ENCODE measurements at places on chromosomes 5 and 9. TPM values are rescaled to one million over a fixed set of nuclear protein-coding genes. Genes with fewer than 3 reads are reported as not detected.
A peak's percentile ranks its signal among the peaks of the same experiment; 100 is the strongest.

The PLAC8L1 gene
- total RNA-seq, result not detected

The MVB12B gene
- total RNA-seq, result 16.3 TPM

The TERT gene
- total RNA-seq, result not detected

The TLX3 gene
- total RNA-seq, result not detected

The ASPN gene
- not detected for total RNA-seq

The TAF11L5 gene
- total RNA-seq, result not detected

The PCDHGB5 gene
- 9.7 TPM for total RNA-seq

The HAPLN1 gene
- total RNA-seq, result not detected

The PRRX2 gene
- 0.13 TPM for total RNA-seq

DNA sequence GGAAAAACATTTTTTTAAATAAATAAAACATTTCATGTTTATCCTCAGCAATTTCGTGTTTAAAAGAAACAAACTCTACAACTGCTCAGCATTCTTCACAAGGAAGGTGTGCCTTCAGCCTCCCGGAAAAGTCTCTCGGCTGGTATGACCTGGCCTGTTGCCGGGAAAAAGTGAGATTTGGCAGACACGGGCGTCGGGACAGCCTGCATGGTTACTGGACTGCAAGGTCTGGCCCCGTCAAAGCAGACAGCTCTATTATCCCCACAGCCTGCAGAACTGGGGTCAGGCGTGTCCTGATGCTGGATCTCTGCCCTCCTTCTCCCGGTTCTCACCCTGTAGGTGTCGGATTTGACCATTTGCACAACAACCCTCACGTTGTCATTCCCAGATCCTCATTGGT, 120.3 kb upstream of the SPATA31C2 start:
- no peak for DNase-seq

- DNase-seq, result no peak
Measured at GRCh38 chr9:83013867-83014605, 48.9 kb downstream of the RASEF start.

- DNase-seq, result no peak
Measured at GRCh38 chr5:81728301-81728700, 22.6 kb downstream of the SSBP2 start.

- DNase-seq, result no peak
Measured at GRCh38 chr5:26569929-26570258, 468.5 kb downstream of the CDH9 start.

GRCh38 chr9:117737721-117738226, 33.6 kb downstream of the TLR4 start:
- DNase-seq, result no peak

DNA sequence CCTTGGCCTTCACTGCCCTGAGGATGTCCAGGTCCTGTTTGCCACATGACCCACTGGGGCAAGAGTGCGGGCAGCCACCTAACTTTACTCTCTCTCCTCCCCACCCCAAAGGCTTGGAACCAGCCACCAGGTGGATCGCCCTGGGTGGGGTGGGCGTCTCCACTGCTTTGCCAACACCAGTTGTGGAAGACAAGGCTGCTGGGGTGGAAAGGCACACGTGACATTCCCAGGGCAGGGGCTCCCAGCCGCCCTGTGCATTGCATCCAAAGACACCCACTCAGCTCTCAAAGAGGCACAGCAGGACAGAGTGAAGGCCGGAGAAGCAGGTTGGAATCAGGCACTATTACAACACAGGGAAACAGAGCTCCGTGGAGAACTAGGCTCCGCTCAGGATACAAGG, 162.2 kb downstream of the OLFM1 start:
- DNase-seq, result no peak

GRCh38 chr9:120521101-120521500, 58.9 kb downstream of the CDK5RAP2 start:
- no peak for DNase-seq

DNA sequence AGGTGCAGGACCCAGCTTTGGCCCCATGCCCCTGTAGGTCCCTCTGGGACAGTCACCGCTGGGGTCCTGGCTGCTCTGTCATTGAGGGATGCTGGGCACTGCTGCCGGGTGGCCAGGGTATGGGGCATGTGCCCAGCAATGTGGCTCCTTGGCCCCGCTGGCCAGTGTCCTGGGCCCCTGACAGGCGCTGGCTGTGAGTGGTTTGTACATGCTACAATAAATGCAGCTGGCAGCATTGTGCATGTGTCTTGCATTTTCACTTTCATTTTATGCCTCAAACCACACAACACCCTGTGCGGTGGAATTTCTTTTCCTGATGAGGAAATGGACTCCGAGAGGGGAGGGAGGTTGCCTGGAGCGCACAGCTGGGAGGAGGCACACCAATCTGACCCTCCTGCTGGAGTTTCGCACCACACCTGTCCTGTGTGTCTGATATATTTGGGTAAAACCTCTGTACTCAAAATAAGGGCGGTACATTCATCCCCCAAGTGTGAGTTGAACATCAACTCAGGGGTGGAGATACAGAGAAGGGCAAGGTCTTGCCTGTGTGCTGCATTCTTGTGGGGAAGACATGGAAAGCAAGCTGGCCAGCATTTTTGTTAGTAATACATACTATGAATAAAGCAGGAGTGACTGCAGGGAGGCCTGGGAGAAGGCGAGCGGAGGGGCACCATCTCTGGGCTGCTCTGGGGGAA, 11.7 kb downstream of the TSPAN17 start:
- peak; percentile 13 for DNase-seq

- no peak for DNase-seq
Measured at GRCh38 chr9:83382421-83382820, 155.8 kb downstream of the FRMD3 start.

GRCh38 chr5:6961837-6962635, 248.8 kb downstream of the TENT4A start:
- DNase-seq, result no peak

- DNase-seq, result no peak
Measured at GRCh38 chr9:123174887-123175518, 93.4 kb downstream of the STRBP start.

DNA sequence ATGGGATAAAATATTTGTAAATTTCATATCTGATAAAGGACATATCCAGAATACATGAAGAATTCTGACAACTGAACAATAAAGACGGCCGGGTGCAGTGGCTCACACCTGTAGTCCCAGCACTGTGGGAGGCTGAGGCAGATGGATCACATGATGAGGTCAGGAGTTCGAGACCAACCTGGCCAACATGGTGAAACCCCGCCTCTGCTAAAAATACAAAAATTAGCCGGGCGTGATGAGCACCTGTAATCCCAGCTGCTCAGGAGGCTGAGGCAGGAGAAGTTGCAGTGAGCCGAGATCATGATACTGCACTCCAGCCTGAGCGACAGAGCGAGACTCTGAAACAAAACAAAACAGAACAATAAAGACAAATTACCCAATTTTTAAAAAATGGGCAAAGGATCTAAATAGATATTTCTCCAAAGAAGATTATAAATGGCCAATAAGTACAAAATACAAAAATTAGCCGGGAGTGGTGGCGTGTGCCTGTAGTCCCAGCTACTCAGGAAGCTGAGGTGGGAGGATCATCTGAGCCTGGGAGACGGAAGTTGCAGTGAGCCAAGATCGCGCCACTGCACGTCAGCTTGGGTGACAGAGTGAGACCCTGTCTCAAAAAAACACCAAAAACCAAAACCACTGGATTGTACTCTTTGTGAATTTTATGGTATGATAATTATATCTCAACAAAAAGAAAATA, 9.6 kb upstream of the NSD1 start:
- no peak for DNase-seq

DNA sequence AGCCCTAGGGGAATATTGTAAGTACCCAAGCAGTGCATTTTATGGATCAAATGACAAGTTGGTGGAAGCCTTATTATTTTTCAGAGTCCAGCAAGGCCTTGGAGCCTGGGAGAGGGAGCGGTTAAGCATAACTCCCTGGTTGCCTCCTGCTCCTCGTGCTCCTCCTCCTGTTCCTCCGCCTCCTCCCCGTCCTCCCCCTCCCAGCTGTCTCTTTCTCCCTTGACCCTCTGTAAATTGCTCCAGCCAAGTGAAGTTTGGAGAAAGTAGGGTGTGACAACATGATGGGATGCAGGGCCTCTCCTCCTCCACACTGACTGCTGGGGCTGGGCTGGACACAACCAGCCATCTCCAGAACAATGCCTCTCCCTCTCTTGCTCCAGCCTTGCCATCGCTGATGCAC, 586.9 kb downstream of the CCDC171 start:
- DNase-seq, result no peak

DNA sequence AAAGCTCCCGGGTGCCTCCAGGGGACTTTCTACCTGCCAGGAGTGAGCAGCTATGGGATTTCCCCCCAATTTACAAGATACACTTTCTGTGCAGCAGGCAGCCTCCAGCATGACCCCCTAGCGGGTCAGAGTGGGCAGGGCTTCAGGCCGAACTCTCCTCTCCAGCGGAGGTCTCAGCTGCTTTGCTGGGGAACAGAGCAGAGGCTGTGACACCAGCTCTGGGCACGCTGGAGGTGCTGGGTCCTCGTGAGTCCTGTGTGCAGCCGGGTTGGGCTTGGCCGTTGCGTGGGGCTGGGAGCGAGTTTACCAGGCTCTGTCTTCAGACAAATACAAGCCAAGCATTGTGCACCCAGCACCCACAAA, 2.9 kb downstream of the NRARP start:
- DNase-seq, result no peak

DNA sequence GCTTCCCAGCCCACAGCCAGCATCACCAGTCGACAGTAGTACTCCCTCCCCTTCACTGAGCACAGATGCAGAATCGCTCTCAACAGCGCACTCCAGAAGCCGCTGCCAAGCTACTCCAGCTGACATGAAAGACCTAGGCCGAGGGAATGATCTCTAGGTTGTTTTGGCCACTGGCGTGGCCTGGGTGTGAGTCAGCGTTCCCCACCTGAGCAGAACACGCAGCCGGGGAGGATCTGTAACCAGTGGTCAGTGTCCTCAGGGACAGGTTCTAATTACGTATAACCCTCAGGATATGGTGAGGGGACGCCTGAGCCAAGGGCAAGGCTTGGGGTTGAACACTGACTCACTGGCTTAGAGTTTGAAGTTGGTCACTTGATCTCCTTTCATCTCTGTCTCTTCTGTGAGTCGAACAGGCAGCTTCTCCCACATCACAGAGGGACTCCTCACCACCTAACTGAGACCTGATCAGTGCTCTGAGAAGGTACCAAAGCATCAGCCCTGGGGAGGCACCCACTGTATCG, 76.9 kb upstream of the IL17B start:
- DNase-seq, result no peak

GRCh38 chr5:133715616-133716015, 103.3 kb upstream of the FSTL4 start:
- no peak for DNase-seq

GRCh38 chr9:94867842-94868312, 141.4 kb downstream of the AOPEP start:
- peak; percentile 91 for DNase-seq

All from dermis microvascular lymphatic vessel endothelial cell (primary cell).